ENCODE measurements at places on chromosomes 12 and 14.

- no peak for DNase-seq
Observed at GRCh38 chr14:65115615-65116014, 13.3 kb upstream of the MAX start.

DNA sequence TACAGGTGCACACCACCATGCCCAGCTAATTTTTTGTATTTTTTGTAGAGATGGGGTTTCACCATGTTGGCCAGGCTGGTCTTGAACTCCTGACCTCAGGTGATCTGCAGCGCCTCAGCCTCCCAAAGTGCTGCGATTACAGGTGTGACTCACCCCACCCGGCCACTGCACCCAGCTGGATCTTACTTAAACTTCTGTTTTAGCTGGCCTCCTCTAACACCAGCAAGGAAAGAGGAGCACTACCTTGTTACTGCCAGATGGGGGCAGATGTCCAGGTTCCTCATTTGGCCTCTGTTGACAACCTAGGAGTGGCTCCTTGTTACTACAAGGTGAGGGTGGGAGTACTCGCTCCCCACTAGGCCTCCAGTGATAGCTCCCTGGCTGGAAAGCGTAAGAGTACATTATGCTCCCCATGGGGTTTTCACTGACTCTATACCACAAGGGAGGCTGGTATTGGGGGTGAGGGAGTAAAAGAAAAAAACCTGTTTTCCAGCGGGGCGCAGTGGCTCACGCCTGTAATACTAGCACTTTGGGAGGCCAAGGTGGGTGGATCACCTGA is 13.2 kb upstream of the ARF6 start:
- peak; percentile 76 for DNase-seq

GRCh38 chr14:96077983-96078624 is 38.9 kb downstream of the C14orf132 start:
- DNase-seq: no peak

DNA sequence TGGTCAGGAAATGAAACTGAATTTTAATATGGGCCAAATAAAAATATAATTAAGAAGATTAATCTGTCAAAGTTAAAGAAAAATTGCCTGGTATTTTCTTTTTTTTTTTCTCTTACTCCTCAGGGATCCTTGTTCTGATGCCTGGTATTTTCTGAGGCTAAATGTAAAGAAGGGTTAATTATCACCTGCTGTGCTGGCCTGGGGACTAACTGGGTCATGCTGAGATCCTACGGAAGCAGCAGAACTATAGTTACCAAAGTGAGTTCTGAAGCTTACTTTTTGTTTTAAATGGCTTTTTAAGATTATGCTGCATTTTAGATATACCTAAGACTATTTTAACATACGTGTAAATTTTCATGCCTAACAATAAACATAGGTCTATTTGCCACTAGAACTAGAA is 23.3 kb downstream of the ZC2HC1C start:
- no peak for DNase-seq

- no peak for DNase-seq
Observed at GRCh38 chr12:117523971-117524370, 162.5 kb upstream of the NOS1 start.

GRCh38 chr14:68249661-68250451 is 430.3 kb downstream of the RAD51B start:
- DNase-seq: peak; percentile 79

- peak; percentile 68 for DNase-seq
Observed at GRCh38 chr12:113418213-113418879, 3.8 kb upstream of the SDSL start.

GRCh38 chr14:99806836-99807235 is 13.6 kb downstream of the EML1 start:
- no peak for DNase-seq

- DNase-seq: no peak
Observed at GRCh38 chr12:27622436-27623195, 73.6 kb upstream of the REP15 start.

DNA sequence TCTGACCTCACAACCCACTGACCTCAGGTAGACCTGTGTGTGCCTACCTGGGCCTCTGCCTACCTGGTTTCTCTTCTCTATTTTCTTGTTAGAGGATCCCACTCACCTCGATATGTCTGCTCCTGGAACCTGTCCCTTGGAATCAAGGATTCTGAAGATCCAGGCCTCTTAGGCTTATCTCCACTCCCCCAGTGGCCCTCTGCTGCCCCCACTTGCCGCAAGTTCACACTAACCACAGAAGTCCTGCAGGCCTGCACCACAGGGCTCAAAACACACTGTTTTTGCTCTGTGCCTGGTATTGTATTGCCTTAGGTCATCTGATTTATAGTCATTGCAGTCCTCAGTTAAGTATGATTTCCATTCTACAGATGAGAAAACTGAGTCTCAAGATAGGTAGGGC is 15.3 kb upstream of the NRXN3 start:
- no peak for DNase-seq

- DNase-seq: peak; percentile 86
Observed at GRCh38 chr12:52032446-52032803, 18.8 kb upstream of the NR4A1 start.

DNA sequence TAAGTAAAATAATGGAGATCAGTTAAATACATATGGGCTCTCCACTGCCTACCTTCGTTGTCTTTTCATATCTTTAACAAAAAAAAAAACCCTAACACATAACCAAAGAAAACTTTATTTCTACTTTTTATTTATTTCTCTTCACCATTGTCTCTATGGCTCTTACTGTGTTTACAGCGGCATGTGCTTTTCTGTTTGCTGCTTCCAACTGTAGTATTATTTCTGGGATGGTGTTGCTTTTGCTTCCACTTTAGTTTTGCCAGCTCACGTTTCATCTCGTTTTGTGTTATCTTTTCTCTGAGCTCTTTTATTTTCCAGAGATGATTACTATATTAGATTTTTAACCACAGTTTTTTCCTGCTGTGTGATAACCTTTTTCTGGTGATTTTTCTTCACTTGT is 46.1 kb downstream of the KTN1 start:
- no peak for DNase-seq

DNA sequence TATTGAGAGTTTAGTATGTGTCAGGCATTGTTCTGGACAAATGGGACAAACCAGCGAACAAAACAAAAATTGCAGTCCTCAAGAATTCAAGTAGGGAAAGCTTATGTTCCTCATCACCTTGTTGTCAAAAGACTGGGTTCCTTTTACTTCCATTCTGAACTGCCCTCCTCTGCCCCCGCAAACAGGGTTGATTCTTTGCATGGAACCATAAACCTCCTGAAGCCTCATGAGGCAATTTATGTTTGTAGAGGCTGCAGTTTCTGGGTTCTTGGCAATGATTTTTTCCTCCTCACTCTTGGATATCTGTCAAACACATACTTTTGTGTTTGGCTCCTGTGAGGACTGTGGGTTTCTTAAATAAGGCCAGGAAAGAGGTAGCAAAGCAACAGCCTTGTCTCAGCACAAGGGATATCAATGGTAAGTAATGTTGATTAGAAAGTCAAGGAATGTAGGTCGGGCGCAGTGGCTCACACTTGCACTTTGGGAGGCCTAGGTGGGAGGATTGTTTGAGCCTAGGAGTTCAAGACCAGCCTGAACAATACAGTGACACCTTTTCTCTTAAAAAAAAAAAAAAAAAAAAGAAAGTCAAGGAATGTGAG is 13.9 kb downstream of the COPZ1 start:
- DNase-seq: peak; percentile 44
